ENCODE measurements at places on chromosomes 12 and 14.

DNA sequence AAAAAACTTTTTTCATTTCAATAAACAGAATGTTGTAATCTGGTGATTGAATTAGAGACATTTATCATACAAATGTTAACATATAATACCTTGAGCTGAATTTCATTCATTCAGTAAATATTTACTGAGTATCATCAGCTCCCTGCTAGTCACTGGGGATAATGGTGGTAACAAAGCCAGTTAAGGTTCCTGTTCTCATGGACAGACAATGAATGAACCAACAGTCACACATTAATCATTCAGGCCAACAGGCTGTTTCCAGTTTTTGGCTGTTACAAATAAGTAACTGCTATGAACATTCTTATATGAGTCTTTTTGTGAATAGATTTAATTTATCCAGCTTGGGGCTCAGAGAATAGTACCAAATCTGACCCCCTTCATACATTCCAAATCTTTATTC lies 13.5 kb downstream of the EXD2 start:
- no peak for DNase-seq

- no peak for DNase-seq
Observed at GRCh38 chr12:48442179-48442847, 30.0 kb upstream of the ANP32D start.

GRCh38 chr14:102094101-102094500 lies 7.3 kb upstream of the HSP90AA1 start:
- no peak for DNase-seq

DNA sequence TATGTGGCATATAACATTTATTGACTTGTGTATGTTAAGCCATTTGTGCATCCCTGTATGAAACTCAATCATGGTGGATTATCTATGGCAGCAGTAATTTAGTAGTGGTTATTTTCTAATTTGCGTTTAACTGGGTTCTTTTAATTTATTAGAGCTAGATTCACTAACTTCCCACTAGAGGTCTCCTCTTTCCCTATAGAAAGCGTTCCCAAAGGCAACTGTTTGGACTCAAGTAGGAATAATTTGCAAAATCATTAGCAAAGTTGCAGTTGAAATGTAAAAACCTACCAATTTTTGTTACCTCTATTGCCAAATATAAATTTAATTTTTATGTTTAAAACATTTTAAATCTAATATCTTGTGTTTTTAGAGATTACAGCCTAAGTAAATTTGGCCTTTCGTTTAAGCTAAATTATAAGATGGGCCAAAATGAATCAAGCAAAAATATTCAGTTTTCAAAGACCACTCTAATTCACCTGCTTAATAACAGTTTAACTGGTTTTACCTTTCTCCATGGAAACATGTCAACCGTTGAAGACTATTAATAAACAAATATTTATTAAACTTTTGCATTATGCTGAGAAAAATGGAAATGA lies 6.0 kb downstream of the DMAC2L start:
- DNase-seq = no peak

DNA sequence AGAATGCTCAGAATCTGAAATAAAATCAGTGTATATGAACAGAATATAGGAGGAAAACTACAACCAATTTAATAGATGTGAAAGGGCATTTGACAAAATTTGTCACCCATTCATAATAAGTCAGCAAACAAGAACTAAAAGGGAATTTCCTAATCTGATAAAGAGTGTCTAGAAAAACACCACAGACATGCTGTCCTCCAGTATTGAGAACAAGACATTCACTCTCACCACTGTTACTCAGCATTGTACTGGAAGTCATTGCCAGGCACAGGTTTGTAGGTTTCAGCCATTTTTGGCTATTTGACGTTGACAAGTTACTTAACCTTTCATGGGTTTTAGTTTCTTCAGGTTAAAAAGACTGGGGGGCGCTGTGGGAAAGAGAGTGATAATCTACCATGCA lies 13.2 kb downstream of the EIF2S1 start:
- no peak for DNase-seq

- no peak for DNase-seq
Observed at GRCh38 chr12:12559719-12560296, 2.9 kb downstream of the DUSP16 start.

GRCh38 chr14:94867209-94867608 lies 97.3 kb upstream of the GSC start:
- no peak for DNase-seq

GRCh38 chr12:93016752-93017350 lies 87.8 kb upstream of the EEA1 start:
- no peak for DNase-seq

GRCh38 chr12:76878099-76878898 lies 520 bp downstream of the CSRP2 start:
- DNase-seq = no peak
